ENCODE measurements at places on chromosomes 6 and 20. TPM values are rescaled to one million over a fixed set of nuclear protein-coding genes. Genes with fewer than 3 reads are reported as not detected.

DNA sequence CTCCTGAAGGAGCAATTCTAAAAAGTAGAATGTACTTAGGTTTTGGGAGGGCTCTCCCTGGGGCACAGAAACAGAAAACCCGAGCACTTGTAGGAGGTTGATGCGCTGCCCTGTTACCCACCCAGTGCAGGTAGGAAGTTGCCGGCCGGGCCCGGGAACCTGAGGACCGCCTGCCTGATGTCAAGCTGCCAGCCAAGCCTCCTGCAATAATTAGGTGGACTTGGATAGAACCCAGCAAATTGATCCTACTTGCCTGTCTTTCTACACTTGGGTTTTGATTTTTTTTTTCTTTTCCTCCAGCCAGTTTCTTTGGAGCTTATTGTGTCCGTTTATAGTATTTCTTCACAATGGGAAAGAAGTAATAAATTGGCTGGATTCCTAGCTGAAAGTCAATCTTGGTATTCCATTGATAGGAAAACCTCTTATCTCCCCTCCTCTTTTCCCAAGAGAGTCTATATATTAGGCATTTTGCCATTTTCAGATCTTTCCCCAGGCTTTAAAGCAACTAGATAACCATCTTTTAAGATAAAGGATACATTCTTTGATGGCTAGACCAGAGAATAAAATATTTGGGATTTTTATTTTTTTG is 78.3 kb upstream of the FYN start:
- H3K4me3 ChIP-seq = no peak overlapping the region
- no peak for DNase-seq
- no peaks in the 10 kb centered on the region for H3K4me1 ChIP-seq
- H3K27ac ChIP-seq = no peak overlapping the region

DNA sequence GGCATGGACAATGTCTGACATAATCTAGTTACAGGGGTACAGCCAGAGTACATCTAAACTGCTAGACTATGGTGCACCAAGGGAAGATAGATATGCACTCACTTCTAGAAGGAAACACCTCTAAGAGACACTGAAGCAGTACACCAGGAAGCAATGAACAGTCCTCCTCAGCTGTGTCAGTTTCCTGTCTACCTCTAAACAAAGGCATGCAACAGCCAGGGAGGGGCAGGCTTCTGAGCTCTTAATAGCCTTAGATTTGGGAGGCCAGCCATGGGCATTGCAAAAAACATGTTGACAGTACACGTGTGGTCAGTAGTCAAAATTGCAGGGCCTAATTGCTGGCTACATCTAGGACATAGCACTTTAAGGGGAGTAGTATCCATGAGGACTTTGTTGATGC is 21.4 kb downstream of the CRYBG1 start:
- H3K4me1 ChIP-seq = peaks cover 8% of the 10 kb centered on the region
- no peak overlapping the region for H3K27ac ChIP-seq
- H3K4me3 ChIP-seq = no peak overlapping the region
- no peak for DNase-seq

DNA sequence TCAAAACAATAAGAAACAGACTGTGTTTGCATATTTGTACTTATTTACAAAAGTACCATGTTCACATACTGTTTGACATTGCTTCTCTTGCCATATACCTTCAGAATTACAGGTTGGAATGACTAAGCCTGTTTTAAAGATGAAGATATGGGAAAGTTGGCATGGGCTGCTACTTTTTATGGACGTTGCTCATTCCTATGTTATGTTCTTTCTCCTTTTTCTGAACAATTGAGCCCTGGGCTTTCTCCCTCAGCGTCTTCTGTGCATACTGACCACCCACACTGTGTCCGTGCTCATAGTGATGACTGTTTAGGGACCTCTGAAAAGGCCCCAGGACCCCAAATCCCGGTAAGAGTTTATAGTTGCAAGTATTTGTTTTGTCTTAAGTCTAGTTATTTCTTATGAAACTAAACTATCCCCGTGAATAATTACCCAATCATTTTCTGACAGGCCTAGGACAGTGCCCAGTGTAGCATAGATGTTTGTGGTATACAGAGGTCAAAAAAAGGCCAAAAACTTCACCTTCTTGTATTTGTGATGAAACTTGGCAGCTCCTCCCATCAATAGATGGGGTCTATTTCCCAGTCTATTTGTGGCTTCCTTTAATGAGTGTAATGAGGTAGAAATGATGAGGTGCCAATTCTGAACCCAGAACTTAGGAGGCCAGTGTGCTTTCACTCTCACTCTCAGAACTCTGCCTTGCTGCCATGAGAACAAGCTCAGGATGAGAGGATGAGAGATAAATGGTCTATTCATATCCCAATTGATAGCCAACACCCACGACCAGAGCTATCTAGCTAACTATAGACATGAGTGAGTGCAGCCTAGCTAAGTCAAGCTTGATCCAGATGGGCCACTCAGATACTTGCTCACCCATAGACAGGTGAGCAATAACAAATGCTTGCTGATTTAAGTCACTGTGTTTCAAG is 40.9 kb downstream of the GSTA4 start:
- 0 out of 2 replicates have a peak overlapping the region, but pooled peaks have one; percentile 20 for H3K27ac ChIP-seq
- no peak overlapping the region for H3K4me3 ChIP-seq
- no peaks in the 10 kb centered on the region for H3K36me3 ChIP-seq
- H3K4me1 ChIP-seq = peaks cover 20% of the 10 kb centered on the region
- H3K27me3 ChIP-seq = no peaks in the 10 kb centered on the region

Gene GNAS-AS1
- total RNA-seq = not detected

DNA sequence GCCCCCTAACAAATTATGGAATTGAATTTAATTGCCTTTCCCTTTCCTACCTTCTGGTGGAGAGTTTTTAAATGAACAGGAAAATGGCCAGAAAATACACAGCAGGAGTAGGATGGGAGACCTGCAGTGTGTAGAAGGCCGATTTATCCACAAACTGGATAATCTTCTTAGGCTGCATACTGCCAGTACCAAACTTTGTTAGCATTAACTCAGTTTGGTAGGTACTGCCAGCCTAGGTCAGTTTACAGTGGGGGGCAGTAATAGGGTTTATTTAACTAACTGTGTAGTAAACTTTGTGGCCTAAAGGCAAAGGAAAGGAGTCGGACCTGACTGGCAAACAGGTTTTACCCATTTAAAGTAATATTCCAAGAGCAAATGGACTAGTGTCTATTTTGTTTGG is 4.6 kb downstream of the NCOA3 start:
- no peak for DNase-seq
- H3K27ac ChIP-seq = no peak overlapping the region
- no peaks in the 10 kb centered on the region for H3K27me3 ChIP-seq
- no peaks in the 10 kb centered on the region for H3K36me3 ChIP-seq
- no peak overlapping the region for H3K4me3 ChIP-seq
- H3K4me1 ChIP-seq = peaks cover 5% of the 10 kb centered on the region

DNA sequence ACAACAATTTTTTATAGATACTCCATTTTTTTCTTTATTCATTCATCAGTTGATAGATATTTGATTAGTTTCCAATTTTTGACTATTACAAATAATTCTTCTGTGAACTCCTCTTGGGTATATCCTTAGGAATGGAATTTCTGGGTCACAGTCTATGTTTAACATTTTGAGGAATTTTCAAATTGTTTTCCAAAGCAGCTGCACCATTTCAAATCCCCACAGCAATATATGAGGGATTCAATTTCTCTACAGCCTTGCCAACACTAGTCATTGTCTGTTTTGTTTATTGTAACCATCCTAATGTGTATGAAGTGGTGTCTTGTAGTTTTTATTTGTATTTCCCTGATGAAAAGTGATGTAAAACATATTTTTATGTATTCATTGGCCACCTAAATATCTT is 320.3 kb upstream of the DEFB112 start:
- no peaks in the 10 kb centered on the region for H3K36me3 ChIP-seq
- no peaks in the 10 kb centered on the region for H3K4me1 ChIP-seq
- H3K4me3 ChIP-seq = no peak overlapping the region
- no peak for DNase-seq
- H3K27ac ChIP-seq = no peak overlapping the region

DNA sequence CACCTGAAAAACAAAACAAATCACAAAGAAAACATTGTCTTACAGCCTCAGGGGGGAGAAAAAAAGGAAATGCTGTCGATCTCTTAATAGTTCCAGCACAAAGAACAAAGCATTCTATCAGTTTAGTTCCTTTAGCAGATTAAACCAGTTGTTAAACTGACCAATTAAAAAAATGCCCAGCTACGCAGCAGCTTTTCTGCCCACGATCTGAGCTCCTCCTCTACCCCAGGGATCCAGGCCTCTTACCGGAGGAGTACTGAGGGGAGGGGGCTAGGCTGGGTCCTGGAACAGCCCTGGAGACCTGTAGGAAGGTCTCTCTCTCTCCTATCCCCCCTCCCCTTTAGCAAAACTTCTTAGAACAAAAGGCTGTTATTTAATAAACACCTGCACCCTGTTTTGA is 13.4 kb downstream of the PTK7 start:
- no peaks in the 10 kb centered on the region for H3K27me3 ChIP-seq
- no peaks in the 10 kb centered on the region for H3K36me3 ChIP-seq
- H3K4me3 ChIP-seq = no peak overlapping the region
- no peak overlapping the region for H3K27ac ChIP-seq

GRCh38 chr6:47934023-47934422 is 152.2 kb downstream of the OPN5 start:
- H3K4me1 ChIP-seq = no peaks in the 10 kb centered on the region
- no peak overlapping the region for H3K27ac ChIP-seq
- no peak overlapping the region for H3K4me3 ChIP-seq
- H3K36me3 ChIP-seq = no peaks in the 10 kb centered on the region

Gene RBM24
- 30.3 TPM for total RNA-seq

DNA sequence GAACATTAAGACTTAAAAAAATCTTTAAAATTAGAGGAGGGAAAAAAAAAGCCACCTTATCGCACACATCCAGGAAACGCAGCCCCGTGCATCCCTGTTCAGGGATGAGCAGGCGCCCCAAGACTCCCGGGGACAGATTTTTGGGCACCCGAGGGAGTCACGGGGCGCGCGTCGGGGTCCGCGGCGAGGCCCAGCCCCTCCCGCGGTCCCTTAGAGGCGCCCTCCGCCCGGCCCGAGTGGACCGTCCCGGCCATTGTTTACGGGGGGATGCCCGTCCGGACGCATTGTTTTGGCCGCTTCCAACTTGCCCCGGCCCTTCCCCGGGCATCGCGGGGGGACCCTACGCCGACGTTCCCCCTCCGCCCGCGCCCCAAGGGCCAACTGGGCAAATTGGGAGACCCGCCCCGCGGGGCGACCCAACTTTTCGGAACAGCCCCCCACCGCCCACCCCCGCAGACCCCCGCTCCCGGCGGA is 610 bp downstream of the ZNF217 start:
- no peaks in the 10 kb centered on the region for H3K27me3 ChIP-seq
- peaks cover 27% of the 10 kb centered on the region for H3K4me1 ChIP-seq
- H3K4me3 ChIP-seq = peak overlapping the region; percentile 66
- peak overlapping the region; percentile 80 for H3K27ac ChIP-seq
- no peaks in the 10 kb centered on the region for H3K36me3 ChIP-seq

Gene OPN5
- not detected for total RNA-seq

DNA sequence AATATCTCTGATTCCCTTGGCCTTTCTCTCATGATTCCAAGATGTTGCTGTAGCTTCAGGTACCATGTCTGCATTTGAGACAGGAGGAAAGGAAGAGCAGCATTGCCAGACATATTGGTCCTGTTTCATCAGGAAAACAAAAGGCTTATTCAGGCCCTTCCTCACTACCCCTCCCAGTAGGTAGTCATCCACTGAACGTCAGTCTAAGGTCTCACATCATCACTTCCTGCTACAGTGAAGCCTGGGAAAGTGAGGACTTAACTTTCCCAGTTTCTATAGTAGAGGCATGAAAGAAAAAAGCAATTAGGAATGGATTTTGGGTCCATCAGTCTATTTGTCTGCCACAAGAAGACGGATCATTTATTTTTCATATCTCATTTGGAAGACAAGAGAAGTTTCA is 85.7 kb upstream of the SOX4 start:
- no peak overlapping the region for H3K4me3 ChIP-seq
- no peaks in the 10 kb centered on the region for H3K36me3 ChIP-seq
- H3K4me1 ChIP-seq = no peaks in the 10 kb centered on the region
- no peaks in the 10 kb centered on the region for H3K27me3 ChIP-seq
- H3K27ac ChIP-seq = no peak overlapping the region

DNA sequence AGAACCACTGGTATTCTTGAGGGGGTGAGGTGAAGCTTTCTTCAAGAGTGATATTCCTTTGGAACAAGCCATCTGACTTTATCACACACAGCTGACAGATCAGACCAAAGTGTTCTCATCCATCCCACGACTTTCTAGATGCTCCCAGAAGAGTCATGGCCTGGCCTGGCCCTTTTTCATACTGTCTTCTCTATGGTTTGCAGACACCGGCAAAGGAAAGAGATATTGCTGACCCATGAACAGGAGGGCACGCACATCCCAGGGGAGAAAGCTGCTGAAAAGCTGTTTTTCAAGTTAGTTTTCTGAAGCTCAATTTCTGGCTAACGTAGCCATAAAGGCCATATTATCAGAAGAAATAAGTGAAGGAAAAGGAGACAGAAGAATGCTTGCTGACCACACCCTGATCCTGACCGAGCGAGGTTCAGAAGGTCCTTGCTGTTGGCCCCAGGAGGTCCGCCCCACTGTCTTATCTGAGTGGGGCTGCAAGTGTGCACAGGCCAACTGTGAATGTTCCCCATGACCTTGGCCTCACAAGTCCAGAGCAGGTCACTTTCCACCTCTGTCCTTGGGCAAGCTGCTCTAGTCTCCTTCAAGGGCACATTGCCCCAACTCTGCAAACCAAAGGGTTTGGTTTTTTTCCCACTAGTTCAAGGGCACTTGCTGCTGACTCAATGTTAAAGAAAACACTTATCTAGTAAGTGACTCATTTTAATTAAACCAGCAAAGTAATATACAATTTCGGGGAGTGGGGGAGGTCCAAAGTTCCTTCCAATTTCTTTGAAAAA is 2.0 kb downstream of the ACSS1 start:
- H3K27me3 ChIP-seq = no peaks in the 10 kb centered on the region
- H3K4me1 ChIP-seq = peaks cover 24% of the 10 kb centered on the region
- H3K4me3 ChIP-seq = no peak overlapping the region
- peak; percentile 46 for DNase-seq
- H3K36me3 ChIP-seq = no peaks in the 10 kb centered on the region

- H3K4me1 ChIP-seq = no peaks in the 10 kb centered on the region
- H3K27ac ChIP-seq = no peak overlapping the region
- DNase-seq = no peak
- H3K36me3 ChIP-seq = no peaks in the 10 kb centered on the region
Measured at GRCh38 chr6:21278375-21278745, 315.2 kb upstream of the SOX4 start.

Gene TSHZ2
- not detected for total RNA-seq

DNA sequence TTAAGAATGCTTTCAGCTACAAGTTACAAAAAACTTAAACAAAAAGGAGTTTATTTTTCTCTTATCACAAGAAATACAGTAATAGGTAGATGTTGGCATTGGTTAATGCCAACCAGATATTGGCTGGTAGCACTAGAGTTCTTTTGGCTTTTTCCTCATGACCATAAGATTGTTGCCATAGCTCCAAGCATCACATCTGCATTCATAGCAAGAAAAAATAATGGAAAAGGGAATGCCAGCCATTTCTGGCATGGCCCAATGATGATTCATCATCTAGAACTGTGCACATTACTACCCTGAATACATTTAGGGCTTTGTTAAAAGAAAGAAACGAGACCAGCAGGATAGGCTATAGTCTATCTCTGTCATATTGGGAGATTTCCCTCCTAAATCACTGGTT is 20.8 kb upstream of the SIRT5 start:
- peaks cover 15% of the 10 kb centered on the region for H3K4me1 ChIP-seq
- H3K4me3 ChIP-seq = no peak overlapping the region
- peak overlapping the region; percentile 38 for H3K27ac ChIP-seq
- H3K27me3 ChIP-seq = no peaks in the 10 kb centered on the region

Gene RIN2
- total RNA-seq = 15.7 TPM
